ENCODE measurements at places on chromosomes 7 and 10. TPM values are rescaled to one million over a fixed set of nuclear protein-coding genes. Genes with fewer than 3 reads are reported as not detected.

DNA sequence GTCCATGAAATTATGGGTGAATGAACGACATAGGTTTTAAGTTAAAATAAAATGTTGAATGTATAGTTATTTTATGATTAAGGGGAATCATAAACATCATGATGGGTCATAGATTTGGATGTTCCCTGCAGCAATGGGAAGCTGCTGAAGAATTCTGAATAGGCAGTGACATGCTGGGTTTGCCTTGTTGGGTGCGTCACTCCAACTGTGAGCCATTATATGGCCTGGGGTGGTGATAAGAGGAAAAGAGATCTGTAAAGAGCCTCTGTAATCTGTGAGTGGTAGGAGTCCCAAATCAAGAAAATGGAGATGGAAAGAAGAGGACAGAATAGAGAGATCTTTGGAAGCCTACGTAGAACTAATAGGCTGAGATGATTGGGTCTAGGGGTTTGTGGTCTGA, 58.1 kb upstream of the GPR26 start:
- H3K4me1 ChIP-seq = no peaks in the 10 kb centered on the region
- H3K4me3 ChIP-seq = no peak overlapping the region
- no peaks in the 10 kb centered on the region for H3K36me3 ChIP-seq
- peaks cover 3% of the 10 kb centered on the region for H3K27me3 ChIP-seq

The AGBL3 gene
- 5.5 TPM for total RNA-seq

The C10orf67 gene
- total RNA-seq = 0.69 TPM

DNA sequence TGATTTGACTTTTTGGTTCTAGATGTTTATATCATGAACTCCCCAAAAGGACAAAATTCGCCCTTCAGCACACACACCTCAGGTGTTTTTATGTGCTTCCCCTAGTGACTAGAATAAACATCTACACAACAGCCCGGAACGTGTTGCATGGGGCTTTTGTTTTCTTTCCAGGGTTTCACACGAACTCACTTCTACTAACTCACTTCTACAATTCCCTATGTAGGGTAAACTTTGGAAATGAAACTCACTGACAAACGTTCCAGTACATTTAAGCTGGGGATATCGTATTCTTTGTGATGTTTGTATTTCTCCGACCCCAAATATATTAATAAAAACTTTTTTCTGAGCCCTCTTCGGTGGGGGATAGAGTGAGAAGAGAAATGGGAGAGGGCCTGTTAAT, 1.4 kb downstream of the TRA2A start:
- no peaks in the 10 kb centered on the region for H3K36me3 ChIP-seq
- peaks cover 18% of the 10 kb centered on the region for H3K4me1 ChIP-seq
- no peak for DNase-seq
- no peaks in the 10 kb centered on the region for H3K27me3 ChIP-seq

GRCh38 chr10:18608596-18608995, 42.8 kb downstream of the NSUN6 start:
- H3K4me1 ChIP-seq = no peaks in the 10 kb centered on the region
- no peak for DNase-seq
- no peak overlapping the region for H3K4me3 ChIP-seq
- peaks cover 10% of the 10 kb centered on the region for H3K36me3 ChIP-seq
- no peak overlapping the region for H3K27ac ChIP-seq

GRCh38 chr7:134757938-134758337, 21.5 kb upstream of the CALD1 start:
- no peaks in the 10 kb centered on the region for H3K36me3 ChIP-seq
- no peak for DNase-seq
- no peak overlapping the region for H3K4me3 ChIP-seq
- H3K4me1 ChIP-seq = no peaks in the 10 kb centered on the region
- no peak overlapping the region for H3K27ac ChIP-seq

GRCh38 chr10:15322356-15322755, 48.7 kb downstream of the FAM171A1 start:
- no peak for DNase-seq
- no peaks in the 10 kb centered on the region for H3K36me3 ChIP-seq
- peaks cover 7% of the 10 kb centered on the region for H3K4me1 ChIP-seq

DNA sequence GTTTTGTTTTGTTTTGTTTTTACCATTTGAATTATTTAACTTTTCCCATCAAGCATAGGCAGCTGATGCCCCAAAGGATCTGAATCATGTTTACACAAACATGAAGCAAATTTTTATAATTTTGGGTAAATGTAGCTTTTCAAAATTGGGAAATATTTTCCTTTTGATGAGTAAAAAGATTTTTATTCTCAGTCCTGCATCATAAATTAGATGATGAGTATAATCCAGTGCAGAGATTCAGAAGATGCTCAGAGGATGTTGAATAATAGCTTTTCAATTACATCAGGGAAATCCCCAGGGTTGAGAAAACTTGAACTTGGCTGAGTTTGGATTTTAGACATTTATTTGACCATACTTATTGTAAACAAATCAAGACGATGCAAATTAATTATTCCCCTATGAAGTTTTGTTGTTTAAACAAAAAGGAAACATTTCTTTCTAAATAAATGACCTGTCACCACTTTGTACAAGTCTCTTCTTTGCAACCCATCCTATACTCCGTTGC, 121.7 kb downstream of the FAM204A start:
- no peak for DNase-seq
- H3K4me3 ChIP-seq = no peak overlapping the region
- no peak overlapping the region for H3K27ac ChIP-seq
- H3K27me3 ChIP-seq = peaks cover 2% of the 10 kb centered on the region

The PSMA2 gene
- total RNA-seq = 46.4 TPM

DNA sequence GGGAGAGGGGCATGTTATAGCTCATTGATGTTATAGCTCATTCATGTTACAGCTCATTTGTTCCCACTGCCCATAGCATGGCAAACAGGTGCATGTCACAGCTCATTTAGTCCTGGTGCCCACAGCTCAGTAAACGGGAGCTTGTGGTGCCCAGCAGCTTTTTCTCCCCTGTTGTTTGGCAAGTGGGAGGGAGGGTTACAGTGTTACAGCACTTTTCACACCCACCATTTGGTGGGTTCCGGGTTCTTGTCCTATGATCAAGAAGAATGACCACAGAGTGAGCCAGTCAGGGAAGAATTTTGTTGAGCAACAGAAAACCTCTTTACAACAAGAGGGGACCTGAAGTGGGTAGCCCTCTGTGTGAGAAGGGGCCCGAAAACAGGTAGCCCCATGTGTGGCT, 162.8 kb upstream of the CSTF2T start:
- no peaks in the 10 kb centered on the region for H3K27me3 ChIP-seq
- H3K4me1 ChIP-seq = no peaks in the 10 kb centered on the region
- H3K27ac ChIP-seq = no peak overlapping the region
- no peaks in the 10 kb centered on the region for H3K36me3 ChIP-seq
- no peak overlapping the region for H3K4me3 ChIP-seq

GRCh38 chr7:18395868-18396267, 99.7 kb upstream of the HDAC9 start:
- H3K27me3 ChIP-seq = no peaks in the 10 kb centered on the region
- DNase-seq = no peak
- no peak overlapping the region for H3K4me3 ChIP-seq
- no peaks in the 10 kb centered on the region for H3K36me3 ChIP-seq
- no peak overlapping the region for H3K27ac ChIP-seq

GRCh38 chr10:44745920-44746319, 165.2 kb upstream of the TMEM72 start:
- no peak for DNase-seq
- H3K36me3 ChIP-seq = no peaks in the 10 kb centered on the region
- no peaks in the 10 kb centered on the region for H3K4me1 ChIP-seq
- no peaks in the 10 kb centered on the region for H3K27me3 ChIP-seq

DNA sequence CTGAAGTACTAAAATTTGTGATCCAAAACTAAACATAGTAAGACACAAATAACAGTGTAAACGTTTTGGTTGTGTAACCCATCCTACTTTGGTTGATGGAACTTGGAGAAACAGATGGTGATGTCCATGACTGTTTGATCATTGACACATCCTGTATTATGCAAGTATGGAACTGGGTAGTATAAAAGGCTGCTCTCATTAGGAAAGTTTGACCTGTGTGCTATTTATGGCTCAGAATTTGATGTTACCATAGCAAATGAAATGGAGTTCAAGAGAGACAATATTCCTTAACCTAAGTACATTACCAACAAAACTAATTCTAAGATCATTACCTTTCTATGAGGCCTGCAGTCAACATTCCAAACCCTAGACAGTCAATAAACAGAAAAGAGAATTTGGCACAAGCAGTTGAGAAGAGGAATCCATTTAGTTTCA, 39.9 kb downstream of the DKK1 start:
- H3K36me3 ChIP-seq = no peaks in the 10 kb centered on the region
- no peaks in the 10 kb centered on the region for H3K27me3 ChIP-seq
- no peak overlapping the region for H3K27ac ChIP-seq
- DNase-seq = no peak
- no peaks in the 10 kb centered on the region for H3K4me1 ChIP-seq

DNA sequence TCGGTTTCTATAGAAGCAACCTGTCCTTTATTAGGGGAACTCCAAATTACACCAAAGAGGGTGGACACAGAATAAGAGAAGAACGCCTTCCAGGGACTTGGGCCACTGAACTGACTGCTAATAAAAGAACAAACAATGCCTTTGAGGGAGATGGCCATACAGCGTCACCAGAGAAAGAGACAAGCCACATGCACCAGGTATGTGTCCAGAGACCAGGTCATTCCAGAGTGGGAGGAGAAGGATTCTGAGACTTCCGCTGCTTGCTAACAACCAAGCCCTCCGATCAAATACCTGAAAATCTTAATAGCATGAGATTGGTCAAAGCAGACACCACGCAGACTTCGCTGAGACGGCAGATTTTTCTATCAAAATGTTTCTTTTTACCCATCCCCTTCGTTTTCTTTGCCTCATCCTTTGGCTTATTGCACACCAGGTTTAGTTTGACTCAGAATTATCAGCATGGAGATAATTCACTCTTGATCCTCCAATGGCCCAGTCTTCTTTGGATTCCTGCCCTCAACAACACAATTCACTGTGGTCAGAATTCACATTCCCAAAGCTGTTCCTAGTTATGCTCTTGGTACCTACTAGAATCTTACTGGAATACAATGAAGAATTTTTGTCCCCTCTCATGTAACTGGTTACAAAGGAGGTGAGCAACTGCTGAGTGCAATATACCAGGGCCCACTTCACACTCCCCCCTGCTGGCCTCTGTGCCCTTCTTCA, 87.4 kb upstream of the DDC start:
- no peak overlapping the region for H3K27ac ChIP-seq
- no peak overlapping the region for H3K4me3 ChIP-seq
- H3K4me1 ChIP-seq = peaks cover 8% of the 10 kb centered on the region
- no peak for DNase-seq

- H3K4me3 ChIP-seq = no peak overlapping the region
- H3K4me1 ChIP-seq = no peaks in the 10 kb centered on the region
- no peak for DNase-seq
- no peaks in the 10 kb centered on the region for H3K27me3 ChIP-seq
- H3K36me3 ChIP-seq = no peaks in the 10 kb centered on the region
- no peak overlapping the region for H3K27ac ChIP-seq
These were observed 476.2 kb downstream of the GRM8 start for GRCh38 chr7:126776498-126776897.

The CRYGN gene
- total RNA-seq = 1.4 TPM

The HUS1 gene
- total RNA-seq = 18.7 TPM

- no peak for DNase-seq
- H3K27ac ChIP-seq = no peak overlapping the region
- peaks cover 56% of the 10 kb centered on the region for H3K36me3 ChIP-seq
These were observed 30.0 kb downstream of the NUDT1 start for GRCh38 chr7:2272031-2272430.

DNA sequence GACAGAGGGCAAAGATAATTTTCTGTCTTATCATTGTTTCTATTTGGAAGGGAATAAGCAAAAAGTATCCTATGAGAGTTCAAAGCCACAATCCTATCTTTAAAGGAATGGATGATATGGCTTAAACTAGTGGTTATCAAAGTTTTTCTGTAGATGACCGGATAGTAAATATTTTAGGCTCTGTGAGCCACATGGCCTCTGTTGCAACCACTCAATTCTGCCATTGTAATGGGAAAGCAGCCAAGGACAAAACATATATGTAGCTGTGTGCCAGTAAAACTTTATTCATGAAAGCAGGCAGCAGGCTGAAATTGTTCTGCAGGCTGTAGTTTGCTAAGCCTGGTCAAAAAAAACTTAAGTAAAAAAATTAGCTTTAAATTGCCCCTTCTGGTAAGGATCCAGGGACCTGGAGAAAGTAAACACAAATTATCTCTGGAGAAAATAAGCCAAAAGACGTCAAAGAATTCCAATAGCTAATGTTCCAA, 73.3 kb downstream of the THSD7A start:
- H3K4me3 ChIP-seq = no peak overlapping the region
- no peaks in the 10 kb centered on the region for H3K36me3 ChIP-seq
- no peaks in the 10 kb centered on the region for H3K4me1 ChIP-seq
- H3K27ac ChIP-seq = no peak overlapping the region

DNA sequence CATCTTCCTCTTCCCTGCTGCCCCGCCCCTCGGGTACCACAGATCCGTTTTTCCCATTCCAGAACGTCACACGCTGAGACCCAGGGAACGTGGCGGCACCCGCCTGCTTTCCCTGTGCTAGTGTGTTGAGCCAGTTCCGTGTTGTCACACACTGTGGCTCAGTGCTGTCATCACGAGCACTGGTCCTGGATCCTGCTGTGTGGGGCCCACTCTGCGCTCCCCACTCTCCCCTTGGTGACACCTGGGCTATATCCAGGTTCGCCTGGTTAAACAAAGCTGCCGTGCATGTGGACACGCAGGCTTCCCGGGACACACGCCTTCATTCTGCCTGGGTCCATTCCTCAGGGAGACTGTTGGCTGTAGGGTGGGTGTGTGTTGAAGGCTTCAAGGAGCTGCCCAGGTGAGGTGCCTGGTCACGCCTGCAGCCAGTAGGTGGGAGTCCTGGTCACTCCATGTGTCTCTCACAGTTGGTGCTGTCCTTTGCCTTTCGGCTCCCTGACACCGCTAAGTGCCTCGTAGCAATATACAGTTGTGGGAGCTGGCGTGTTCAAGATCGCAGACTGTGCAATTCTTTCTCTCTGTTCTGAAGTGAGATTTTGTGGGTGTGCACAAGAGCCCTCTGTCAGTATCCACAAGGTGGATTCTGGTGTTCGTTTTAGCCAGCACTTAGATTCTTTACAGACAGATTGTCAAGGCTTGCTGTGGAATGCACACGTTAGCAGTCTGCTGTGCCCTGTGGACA, 88.6 kb downstream of the INPP5A start:
- no peak for DNase-seq
- peaks cover 46% of the 10 kb centered on the region for H3K4me1 ChIP-seq
- H3K36me3 ChIP-seq = peaks cover 11% of the 10 kb centered on the region

The RELN gene
- total RNA-seq = 131 TPM

DNA sequence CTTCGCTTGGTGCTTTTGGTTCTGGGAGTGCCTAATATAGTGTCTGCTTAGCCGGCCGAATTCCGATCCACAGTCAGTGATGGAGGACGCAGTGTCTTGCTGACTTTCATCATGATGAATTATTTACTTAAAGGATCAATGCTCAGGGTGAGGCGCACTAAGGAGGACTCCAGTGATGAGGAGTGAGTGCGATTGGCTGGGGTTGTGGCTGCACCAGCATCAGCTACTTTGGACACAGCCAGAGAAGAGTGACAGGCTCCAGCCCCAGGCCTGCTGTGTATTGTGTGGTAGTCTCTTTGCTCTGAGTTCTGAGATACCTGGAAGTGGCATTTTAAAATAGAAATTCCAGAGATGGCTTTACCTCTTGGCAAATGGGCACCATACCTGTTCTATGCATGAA, 73.3 kb upstream of the ANLN start:
- peaks cover 3% of the 10 kb centered on the region for H3K36me3 ChIP-seq
- H3K27me3 ChIP-seq = no peaks in the 10 kb centered on the region

The ATE1 gene
- total RNA-seq = 60.7 TPM

The SMKR1 gene
- 2.4 TPM for total RNA-seq

The SYT15 gene
- total RNA-seq = 3.3 TPM

- no peak for DNase-seq
- H3K27me3 ChIP-seq = no peaks in the 10 kb centered on the region
- H3K4me3 ChIP-seq = no peak overlapping the region
- H3K36me3 ChIP-seq = no peaks in the 10 kb centered on the region
- no peaks in the 10 kb centered on the region for H3K4me1 ChIP-seq
These were observed 33.0 kb upstream of the AGR3 start for GRCh38 chr7:16914771-16915170.
